Astrocyte (in vitro differentiated cells and primary cell): ENCODE measurements at places on chromosomes 4 and X. TPM values are rescaled to one million over a fixed set of nuclear protein-coding genes. Genes with fewer than 3 reads are reported as not detected.

Gene AMBN
- not detected in 2 replicates for total RNA-seq

Gene CT45A5
- total RNA-seq = not detected in 2 replicates

Gene PLXNB3
- total RNA-seq = 5.3 and 5.4 TPM in 2 replicates

Gene GLRA3
- total RNA-seq = not detected in 2 replicates

Gene TMPRSS11D
- not detected in 2 replicates for total RNA-seq

Gene PDE5A
- 2.2 and 3.6 TPM in 2 replicates for total RNA-seq

Gene POU3F4
- total RNA-seq = 0.18 and 0.31 TPM in 2 replicates

Gene PAGE3
- not detected in 2 replicates for total RNA-seq

Gene AFM
- not detected in 2 replicates for total RNA-seq

Gene AFF2
- total RNA-seq = 8.3 and 8.9 TPM in 2 replicates
